ENCODE measurements at places on chromosomes 2 and 18.

DNA sequence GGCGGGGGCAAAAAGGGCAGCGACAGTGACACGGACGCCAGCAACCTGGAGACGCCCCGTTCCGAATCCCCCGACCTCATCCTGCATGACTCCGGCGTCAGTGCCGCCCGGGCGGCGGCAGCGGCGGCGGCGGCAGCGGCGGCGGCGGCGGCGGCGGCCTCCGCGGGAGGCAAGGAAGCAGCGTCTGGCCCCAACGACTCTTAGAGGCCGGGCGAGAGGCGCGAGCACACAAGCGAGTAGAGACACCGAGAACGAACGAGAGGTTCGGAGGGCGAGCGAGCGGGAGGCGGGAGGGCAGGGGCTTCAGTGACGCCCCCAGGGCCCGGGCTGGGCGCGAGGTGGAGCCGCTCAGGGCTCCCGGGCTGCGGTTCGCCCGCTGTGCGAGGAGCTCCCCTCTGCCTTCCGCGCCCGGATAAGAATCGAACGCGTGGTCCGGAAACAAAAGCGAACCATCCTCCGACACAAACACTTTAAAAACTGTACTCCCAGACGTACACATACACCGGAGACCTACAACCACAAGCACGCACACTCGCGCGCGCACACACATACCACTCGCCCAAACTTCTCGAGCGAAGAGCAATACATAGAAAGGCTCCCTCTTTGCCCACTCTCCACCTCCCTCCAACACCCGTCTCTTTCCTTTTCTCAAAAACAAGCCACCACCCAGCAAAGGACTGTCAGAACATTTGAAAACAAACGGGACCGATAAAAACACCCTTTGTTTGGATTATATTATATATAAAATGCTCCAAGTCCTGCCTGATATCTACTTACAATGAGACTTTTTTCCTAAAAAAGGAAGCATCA, 2.8 kb downstream of the SP9 start:
- DNase-seq, result no peak

DNA sequence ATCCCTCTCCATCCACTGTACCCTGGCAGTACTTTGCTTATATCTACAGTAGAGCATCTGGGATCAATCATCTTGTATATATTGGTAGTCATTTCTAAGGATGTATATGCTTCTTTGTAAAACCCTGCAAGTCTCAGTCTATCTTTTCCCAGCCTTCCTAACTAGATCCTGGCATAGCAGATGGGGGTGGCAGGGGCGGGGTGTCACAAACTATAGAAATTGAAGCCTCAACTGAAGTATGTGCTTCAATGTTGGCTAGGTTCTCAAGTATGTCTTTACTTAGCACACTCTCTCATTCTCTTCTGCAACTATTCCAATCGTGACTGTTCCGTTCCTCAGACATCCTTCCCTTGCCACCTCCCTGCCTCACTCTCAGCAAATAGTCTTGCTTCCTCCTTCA, 30.1 kb upstream of the AGPS start:
- DNase-seq, result no peak

DNA sequence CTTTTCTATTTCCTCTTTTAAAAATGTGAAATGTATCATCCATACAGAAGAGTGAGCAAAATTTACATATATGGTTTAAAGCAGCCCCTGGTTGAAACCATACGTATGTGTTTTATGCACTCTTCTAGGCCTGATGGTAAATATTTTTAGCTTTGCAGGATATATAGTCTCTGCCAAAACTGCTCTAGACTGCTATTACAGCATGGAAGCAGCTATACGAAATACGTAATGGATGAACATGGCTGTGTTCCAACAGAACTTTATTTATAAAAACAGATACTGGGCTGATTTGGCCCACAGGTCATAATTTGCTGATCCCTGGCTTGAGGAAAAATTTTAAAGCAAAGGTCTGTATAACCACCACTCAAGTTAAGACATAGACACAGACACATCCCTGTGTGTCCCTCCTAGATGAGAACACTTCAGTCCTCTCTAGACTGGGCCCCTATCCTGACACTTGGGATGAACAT, 42.5 kb upstream of the ATP8B1 start:
- no peak for DNase-seq

DNA sequence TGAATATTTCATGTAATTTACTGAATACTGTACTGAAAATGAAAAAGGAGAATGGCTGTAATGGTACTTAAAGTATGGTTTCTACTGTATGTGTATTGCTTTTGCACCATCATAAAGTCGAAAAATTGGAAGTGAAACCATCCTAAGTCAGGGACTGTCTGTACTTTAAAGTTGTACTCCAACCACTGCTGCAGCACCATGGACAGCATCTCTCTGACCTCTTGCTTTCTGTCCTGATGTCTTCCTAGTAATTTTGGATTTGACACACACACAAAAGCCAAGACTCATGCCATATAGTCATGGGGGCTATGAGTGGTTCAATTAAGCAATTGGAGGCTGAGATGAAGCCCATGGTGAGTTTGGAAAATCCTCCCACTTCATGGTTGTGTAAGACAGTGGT, 256.3 kb upstream of the PKDCC start:
- no peak for DNase-seq

- DNase-seq, result no peak
Observed at GRCh38 chr18:36782710-36783109, 46.1 kb downstream of the TPGS2 start.

DNA sequence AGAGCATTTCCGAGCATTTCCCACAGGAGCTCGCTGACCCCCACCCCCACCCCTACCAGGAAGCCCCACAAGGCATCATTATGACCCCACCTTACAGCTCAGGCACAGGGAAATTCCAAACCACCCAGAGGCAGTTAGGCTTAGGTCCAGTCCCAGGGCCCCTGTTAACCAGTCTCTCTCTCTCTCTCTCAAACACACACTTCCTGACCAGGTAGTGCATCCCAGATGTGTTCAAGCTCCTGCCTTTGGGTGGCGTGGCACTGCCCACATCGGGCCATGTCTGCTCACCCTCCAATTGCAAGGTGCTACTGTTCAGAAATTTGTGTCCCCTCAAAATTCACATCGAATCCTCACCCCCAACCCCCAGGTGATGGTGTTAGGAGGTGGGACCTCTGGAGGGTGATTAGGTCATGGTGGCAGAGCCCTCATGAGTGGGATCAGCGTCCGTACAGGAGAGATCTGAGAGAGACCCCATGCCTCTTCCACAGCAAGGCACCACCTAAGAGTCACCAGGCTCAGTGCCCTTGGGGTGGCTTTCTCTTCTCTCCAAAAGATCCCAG, 8.8 kb downstream of the COPS9 start:
- DNase-seq, result no peak

DNA sequence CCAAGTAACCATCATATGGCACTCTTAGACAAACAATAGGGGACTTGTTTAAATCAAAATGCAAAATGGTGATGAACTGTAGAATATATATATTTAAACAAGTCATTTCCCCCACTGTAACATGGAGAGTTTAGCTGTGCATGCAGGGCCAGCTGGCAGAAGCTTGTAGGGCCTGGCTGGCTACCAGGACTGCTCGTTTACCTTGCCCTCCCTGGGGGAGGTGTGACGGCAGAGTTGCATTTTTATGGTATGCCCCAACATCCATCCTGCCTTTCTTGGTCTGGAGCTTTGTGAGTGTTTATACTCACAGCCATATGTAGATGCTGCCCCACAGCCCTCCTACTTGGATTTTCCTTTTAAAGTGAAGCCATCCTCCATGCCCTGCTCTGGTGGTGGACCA, 101.7 kb upstream of the ZFP36L2 start:
- DNase-seq, result no peak

- DNase-seq, result no peak
Observed at GRCh38 chr2:239873656-239874635, 151.2 kb downstream of the NDUFA10 start.

- no peak for DNase-seq
Observed at GRCh38 chr2:239790721-239791120, 234.4 kb downstream of the NDUFA10 start.

DNA sequence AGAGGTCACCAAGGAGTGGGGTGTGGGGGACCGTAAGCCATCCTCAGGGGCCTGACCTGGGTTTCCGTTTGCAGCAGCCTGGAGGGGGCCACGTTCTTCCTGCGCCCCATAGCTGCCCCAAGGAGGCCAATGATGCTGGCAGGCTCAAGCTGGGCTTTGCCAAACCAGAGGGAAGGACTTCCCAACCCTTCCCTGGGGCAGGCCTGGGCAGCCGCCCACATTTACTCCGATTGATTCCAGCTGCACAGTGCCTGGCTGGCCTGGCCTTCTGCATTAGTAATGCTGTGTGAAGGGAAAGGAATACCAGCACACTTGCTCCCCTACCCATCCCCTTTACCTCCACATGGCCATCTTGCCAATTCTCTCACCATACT, 360.6 kb upstream of the SLC14A2 start:
- DNase-seq, result no peak

DNA sequence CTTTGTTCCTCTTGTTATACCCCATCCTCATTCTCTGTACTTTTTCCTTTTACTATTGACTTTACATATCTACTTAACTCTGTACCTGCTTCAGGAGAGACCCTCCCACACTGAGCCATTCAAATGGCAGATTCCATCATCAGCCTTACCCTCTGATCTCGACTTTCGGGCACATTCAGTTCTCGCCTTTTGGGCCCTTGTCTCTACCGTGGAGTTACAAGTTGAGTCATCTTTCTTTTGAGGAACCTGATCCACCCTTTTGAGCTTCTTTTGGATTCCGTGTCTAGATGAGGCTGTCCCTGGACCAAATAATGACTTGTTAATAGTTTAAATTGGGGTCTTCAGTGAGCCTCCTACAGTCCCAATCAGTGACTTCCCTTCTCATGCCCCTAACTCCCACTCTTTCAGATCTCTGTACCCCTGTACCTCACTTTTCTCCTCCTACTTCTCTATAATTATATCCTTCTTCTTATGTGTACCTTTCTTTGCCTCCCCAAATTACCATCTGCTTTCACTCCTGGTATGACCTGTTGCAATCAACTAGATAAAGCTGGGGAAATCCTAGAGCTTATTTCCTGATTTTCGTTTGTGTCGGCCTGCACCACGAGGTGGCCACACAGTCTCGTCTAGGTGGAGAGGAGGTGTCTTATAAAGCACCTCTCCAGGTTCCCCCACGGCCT, 17.2 kb downstream of the SP110 start:
- no peak for DNase-seq

DNA sequence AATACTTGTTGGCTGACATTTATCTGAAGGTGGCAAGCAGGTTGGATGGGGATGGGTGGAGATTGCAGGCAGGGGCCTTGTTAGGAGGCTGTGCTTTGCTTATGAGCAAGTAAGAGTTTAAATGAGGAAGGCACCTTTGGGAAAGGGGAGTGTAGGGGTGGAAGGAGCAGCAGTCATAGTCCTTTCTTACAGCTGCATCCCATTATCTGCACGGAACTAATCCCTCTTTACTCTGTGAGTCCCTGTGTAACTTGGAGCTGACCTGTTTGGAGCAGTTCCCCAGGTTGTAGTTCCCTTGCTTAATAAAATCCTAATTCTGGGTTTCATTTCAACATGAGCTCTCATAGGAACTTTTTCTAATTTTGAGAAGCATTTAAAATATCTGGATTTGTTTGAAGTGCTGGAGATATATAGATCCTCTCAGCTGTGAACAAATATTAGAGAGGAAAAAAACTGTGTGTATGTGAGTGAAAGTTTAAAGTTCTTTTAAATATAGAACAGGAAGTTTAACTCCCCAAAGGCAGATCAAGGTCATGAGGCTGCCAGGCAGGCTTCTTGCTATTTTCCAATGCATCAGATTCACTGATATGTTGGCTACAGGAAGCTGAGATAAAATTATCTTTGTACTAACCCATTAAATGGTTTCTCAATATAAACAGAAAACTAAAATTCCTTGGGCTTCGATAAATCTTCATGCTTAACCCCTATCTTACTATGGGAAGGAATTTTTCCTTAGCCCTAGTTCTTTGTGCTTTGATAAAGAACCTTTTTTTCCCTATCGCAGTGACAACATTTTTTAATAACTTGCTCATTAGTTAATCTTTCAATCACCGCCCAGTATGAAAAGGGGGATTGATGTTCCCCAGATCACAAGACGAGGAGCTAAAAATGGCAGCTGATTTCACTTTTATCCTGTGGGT, 104.6 kb upstream of the EML6 start:
- no peak for DNase-seq

- no peak for DNase-seq
Observed at GRCh38 chr2:114789989-114790388, 347.5 kb downstream of the DPP10 start.

DNA sequence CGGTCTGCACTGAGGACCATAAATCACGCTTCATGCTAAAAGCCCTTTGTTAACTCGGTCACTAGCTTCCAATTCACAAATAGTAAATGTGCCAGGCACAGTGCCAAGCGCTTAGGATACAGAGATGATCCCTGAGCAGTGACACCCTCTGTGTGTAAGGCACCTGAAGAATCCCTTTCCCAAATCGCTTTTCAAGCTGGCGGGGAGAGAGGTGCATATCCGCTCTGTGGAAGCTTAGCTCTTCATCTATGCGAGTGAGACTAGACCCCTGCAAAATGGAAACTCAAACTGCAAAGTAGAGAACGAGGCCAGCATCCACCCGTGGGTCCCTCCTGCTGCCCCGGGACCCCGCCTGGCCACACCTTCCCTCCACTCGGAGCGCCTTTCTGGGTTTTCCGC, 2.4 kb downstream of the PIEZO2 start:
- no peak for DNase-seq

GRCh38 chr2:82511894-82512293, 1947.2 kb downstream of the SUCLG1 start:
- no peak for DNase-seq

DNA sequence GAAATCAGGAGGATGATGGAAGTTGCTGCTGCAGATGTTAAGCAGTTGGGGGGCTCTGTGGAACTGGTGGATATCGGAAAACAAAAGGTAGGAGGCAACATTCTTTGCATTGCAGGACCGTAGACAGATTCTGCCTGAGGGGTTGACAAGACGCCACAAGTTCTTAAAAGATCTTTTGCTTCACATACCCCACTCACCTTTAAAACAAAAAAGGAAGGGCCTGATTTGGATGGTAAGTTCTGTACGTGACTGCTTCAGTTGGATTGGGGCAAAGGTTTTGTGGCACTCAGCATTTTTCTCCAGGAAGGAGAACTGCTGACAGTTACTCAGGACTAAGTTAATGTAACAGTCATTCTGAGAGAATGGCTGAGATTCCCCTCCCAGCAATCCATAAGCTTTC, 5.2 kb downstream of the CNDP2 start:
- DNase-seq, result no peak

Measured in stimulated activated CD4-positive, alpha-beta T cell treated with anti-CD3 and anti-CD28 coated beads, Interleukin-15, amount 100 ng/mL, for 1 hour (primary cell).